ENCODE measurements at places on chromosomes 11 and 22. TPM values are rescaled to one million over a fixed set of nuclear protein-coding genes. Genes with fewer than 3 reads are reported as not detected.

The TRIM49D1 gene
- not detected for total RNA-seq

The LARGE1 gene
- total RNA-seq: 0.58 TPM

The RASL10A gene
- total RNA-seq: 0.70 TPM

The GGT1 gene
- 66.0 TPM for total RNA-seq

The C22orf31 gene
- not detected for total RNA-seq

The IGHMBP2 gene
- 27.7 TPM for total RNA-seq

The PPP1R14B gene
- total RNA-seq: 142 TPM

The PRR5L gene
- 11.1 TPM for total RNA-seq

The PMM1 gene
- 50.0 TPM for total RNA-seq

The DGCR6 gene
- total RNA-seq: 1.1 TPM

The CD44 gene
- total RNA-seq: 212 TPM

The ANO3 gene
- 0.05 TPM for total RNA-seq

The MMP11 gene
- 0.91 TPM for total RNA-seq

The GPR83 gene
- total RNA-seq: 0.09 TPM

The OSBPL5 gene
- total RNA-seq: 2.5 TPM

The C11orf21 gene
- total RNA-seq: 28.3 TPM

The C11orf71 gene
- total RNA-seq: 14.0 TPM

The BIRC3 gene
- total RNA-seq: 46.4 TPM

The SCGB1C1 gene
- not detected for total RNA-seq

The TMPRSS4 gene
- 0.12 TPM for total RNA-seq

The CABP4 gene
- total RNA-seq: 3.4 TPM

The SYCE3 gene
- total RNA-seq: 0.76 TPM

The ACCS gene
- 7.7 TPM for total RNA-seq

The DTX4 gene
- 0.12 TPM for total RNA-seq

The EHBP1L1 gene
- total RNA-seq: 140 TPM

The SERHL2 gene
- total RNA-seq: 3.5 TPM

The FGF3 gene
- not detected for total RNA-seq

The PICALM gene
- total RNA-seq: 123 TPM

The AQP11 gene
- 0.82 TPM for total RNA-seq

The CARD10 gene
- total RNA-seq: 0.16 TPM

The PNPLA3 gene
- not detected for total RNA-seq

The SDHD gene
- total RNA-seq: 93.5 TPM

The ABTB2 gene
- total RNA-seq: 16.8 TPM

The DSCAML1 gene
- 1.4 TPM for total RNA-seq

The FAM180B gene
- 0.21 TPM for total RNA-seq

The CD248 gene
- total RNA-seq: 35.5 TPM

The TBCEL gene
- total RNA-seq: 11.2 TPM

The LMO2 gene
- total RNA-seq: not detected

All from activated CD8-positive, alpha-beta memory T cell treated with anti-CD3 and anti-CD28 coated beads, Interleukin-2, amount 10 ng/mL, durations not matched to agents 7 days and 5 days (primary cell).